Natural killer cell (primary cell): ENCODE measurements at places on chromosomes 13 and 19. TPM values are rescaled to one million over a fixed set of nuclear protein-coding genes. Genes with fewer than 3 reads are reported as not detected.

The LAIR1 gene
- total RNA-seq = 163 TPM

The SMAD9 gene
- total RNA-seq = not detected

The CYP2S1 gene
- total RNA-seq = 1.6 TPM

The MVB12A gene
- total RNA-seq = 29.4 TPM

The MRPS12 gene
- total RNA-seq = 27.8 TPM

The FGF21 gene
- total RNA-seq = not detected
